SK-N-DZ (cell line): ENCODE measurements at places on chromosomes 4 and X.

GRCh38 chr4:186272699-186273391 lies 6.9 kb downstream of the F11 start:
- DNase-seq, result no peak

DNA sequence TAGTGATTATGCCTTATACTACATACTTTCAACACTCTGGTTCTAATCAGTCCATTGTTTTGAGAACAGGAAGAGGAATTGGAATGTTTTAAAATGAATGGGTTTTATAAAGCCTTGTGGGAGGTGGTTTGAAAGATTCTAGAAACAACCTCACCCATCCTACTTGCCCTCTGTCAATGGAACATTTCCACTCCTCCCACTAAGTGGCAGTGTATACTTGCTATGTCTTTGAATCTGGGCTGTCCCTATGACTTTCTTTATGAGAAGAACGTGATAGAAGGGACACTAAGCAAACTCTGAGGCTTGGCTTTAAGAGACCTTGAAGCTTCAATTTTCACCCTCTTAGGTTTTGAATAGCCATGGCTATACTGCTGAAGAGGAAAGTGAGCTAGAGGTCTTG lies 611.2 kb downstream of the PPP4R3C start:
- peak; percentile 2 for DNase-seq

- no peak for DNase-seq
Observed at GRCh38 chr4:121353213-121353612, 27.6 kb downstream of the QRFPR start.

DNA sequence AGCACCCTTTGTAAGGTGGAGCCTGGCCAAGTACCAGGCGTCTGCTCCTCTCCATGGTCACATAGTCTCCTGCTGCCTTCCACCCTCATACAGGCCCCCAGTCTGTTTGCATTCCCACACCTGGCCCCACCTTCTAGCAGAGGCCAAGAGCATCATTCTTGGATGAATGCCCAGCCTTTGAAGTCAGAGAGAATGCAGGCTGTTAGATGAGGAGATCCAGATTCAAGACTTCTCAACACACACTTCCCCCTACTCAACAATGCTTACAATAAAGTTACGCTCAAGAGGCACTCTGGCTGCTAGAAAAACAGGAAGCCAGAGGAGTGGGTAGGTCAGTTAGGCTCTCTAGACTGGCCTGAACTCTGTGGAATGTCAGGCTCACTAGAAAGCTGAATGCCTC lies 43.3 kb downstream of the SHROOM4 start:
- no peak for DNase-seq

GRCh38 chr4:124943938-124944337 lies 231.4 kb upstream of the ANKRD50 start:
- DNase-seq, result no peak

DNA sequence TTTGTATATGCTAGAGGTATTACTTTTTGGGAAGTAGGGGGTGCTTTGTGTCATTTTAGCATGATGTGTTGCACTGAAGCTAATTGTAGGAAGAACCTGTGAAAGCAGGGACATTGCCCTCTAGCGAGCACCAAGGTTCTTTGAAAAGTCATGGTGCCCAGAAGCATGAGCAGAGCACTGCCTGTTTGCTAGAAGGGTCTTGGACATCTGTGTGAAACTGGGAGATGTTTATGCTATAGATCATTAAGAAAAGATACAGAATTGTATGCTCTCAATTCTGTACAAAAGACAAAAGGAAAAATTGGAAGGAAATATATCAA lies 14.7 kb downstream of the GRPR start:
- DNase-seq, result peak; percentile 5

DNA sequence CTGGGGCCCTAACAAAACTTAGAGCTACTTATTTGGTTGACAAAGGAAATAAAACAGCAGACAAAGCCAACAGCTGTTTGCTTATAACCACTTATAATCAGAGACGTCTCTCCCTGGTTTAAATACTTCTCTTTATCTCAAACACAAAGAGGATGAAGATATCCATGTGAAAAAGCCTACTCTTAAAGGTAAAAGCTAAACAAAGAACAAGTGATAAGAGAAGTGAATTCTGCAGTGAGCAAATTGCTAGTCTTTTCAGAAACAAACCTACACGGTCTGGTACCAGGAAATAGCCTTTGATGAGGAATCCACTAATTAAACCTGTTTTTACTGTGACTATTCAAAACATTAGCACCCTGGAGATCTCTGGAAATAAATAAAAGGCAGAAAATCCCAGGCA lies 46.7 kb downstream of the GRIA3 start:
- no peak for DNase-seq

DNA sequence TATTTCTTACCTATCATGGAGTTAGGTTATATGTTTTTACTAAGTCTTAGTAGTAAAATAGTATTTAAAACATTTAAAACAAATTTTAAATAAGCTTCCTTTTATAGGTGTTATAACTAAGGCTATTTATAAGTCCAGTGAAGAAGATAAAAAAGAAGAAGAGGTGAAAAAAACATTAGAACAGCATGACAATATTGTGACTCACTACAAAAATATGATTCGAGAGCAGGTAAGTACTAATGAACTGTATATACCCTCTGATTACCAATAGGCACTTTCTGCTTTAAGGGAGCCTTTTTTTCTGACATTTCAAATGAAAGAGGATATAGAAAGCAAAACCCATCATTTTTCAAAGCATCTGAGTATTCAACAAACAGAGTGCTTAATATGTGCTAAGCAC lies 76.6 kb downstream of the USO1 start:
- no peak for DNase-seq

DNA sequence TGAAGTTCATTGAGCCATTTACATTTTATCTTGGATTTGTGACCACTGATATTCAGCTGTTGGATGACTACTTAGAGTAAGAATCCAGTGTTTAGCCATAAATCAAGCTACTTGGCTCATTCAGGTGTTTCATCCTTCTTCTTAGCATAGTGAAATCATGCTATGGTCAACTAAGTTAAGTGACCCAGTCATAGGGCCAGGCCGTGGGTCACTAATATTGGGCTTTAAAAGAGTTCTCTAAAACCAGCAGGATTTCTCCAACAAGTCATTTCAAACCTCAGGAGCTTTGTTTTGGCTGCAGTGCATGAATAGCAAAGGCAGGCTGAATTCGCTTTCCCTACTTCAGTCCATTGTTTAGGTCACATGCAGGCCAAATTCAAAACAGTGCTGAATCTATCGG lies 181.0 kb downstream of the MAML3 start:
- DNase-seq, result no peak

DNA sequence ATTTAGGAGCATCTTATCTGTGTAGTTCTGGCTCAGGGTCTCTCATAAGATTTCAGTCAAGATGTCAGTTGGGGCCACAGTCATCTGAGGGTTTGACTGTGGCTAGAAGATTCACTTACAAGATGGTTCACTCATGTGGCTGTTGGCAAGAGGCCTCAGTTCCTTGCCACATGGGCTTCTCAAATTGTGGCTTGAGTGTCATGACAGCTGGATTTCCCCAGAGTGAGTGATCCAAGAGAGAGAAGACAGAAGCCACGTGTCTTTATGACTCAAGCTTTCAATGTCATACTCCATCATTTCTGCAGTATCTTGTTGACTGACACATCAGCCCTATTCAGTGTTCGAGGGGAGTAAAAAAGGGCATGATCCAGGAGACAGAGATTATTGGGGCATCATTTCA lies 131.3 kb upstream of the AP1S2 start:
- no peak for DNase-seq
